ENCODE measurements at places on chromosomes 4 and X. TPM values are rescaled to one million over a fixed set of nuclear protein-coding genes. Genes with fewer than 3 reads are reported as not detected.

Gene CXCL8
- total RNA-seq, result 20.1 TPM

Gene NDNF
- not detected for total RNA-seq

Gene HS6ST2
- not detected for total RNA-seq

Gene LONRF3
- total RNA-seq, result 2.5 TPM

Data from A549 treated with ZK216348 at 1 μM for 4 hours (cell line).